ENCODE measurements at places on chromosomes 11 and 22. TPM values are rescaled to one million over a fixed set of nuclear protein-coding genes. Genes with fewer than 3 reads are reported as not detected.

DNA sequence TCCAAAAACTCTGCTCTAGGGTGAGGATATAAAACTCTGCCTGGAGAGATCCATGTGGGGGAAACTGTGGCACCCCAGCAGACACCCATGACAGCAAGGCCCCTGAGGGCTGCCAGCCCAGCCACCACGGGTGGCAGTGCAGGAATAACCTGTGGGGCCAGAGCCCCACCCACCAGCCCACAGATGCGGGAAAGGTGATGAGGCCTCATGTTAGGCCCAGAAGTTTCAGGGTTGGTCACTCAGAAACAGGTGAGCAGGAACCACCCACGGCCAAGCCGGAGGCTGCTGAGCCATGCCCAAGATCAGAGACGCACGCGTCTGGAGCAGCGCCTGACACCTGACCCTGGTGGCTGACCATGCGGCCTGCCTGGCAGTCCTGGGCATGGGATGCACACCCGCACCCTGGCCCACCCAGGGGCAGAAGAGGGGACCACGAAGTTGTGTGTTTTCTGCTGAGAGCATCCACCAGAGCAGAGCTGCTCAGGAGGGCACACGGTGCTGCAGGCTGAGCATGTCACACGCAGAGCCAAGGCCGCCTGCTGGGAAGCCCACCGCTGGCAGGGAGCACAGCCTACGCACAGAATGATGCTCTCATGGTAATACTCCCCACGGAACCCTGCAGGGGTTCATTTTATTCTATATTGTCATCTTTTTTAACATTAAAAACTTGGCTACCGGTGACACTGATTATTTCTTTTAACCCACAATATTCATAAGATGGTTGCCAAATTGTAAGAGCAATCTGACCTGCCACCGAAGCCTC, 41.2 kb downstream of the DUSP8 start:
- no peak for DNase-seq

GRCh38 chr11:109526931-109527330, 104.9 kb downstream of the C11orf87 start:
- no peak for DNase-seq

DNA sequence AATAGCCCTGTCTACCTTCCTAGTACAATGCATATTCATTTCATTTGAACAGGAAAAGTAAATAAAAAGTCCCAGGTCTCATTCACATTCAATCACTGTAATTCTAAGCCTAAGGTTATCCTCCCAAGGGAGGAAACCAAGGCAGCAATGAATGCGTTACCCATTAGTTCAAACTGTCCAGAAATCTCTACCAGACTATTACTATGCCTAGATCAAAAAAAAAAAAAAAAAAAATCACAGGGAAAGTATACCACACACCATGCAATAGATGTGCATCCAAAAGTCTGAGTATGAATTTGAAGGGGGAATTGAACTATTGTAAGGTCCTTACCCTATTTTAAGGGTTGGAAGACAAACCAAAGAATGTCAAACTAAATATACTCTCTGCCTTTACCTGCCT, 598.0 kb upstream of the API5 start:
- no peak for DNase-seq

DNA sequence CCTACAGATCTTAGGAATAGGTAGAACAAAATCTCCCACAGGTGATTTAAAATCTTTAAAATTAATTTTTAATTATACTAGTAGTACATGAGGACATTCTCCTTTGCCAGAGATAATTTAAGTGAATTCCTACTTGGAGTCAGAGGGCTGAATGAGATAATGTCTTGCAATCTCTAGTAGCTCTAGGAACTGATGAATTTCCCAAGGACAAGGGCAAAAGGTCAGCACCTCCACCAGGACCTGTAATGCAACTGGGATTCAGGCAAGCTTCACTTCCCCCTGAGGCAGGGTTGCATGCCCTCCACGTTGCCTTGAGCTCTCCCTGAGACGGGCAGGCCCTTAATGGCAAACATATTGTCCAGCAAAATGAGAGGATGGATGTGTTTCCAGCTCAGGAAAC, 330.3 kb upstream of the PITPNB start:
- DNase-seq: no peak

DNA sequence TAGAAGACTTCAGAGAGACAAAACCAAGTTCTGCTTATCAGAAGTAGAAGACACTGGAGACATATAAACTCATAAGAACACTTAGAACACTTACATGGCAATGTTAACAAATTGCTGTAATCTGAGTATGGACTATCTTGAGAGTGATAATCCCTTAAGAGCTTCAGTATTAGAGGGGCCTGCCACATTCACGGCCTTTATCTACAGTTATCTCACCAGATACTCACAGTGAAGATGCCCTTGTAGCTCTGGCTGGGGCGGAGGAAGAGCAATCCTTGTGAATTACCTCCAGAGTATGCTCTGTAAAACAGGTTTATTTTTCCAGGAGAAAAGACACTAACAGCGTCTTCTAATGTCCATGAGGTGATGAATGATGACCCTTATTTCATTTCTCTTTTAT, 762.8 kb downstream of the FAM181B start:
- DNase-seq: no peak

DNA sequence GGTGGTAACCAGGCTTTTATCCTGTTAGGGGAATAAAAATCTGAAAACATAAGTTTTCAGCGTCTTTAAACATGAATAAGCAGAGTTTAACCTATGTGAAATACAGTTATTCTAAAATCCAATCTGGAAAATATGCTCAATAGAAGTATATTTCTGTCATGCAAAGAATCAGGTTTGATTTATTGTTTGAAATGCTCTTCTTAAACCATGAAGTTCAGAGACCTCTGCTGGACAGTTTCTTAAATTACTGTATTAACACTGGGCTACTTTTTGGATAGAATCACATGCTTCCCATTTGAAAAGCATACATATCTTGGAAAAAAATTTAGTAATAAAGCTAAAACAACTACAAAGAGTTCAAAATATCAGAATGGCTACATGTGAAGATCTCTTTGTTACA, 25.4 kb downstream of the APIP start:
- no peak for DNase-seq

The CD6 gene
- 3.0 TPM for total RNA-seq

The SORL1 gene
- total RNA-seq: 121 TPM
